ENCODE measurements at places on chromosomes 3 and 15. TPM values are rescaled to one million over a fixed set of nuclear protein-coding genes. Genes with fewer than 3 reads are reported as not detected.

The FANCD2OS gene
- not detected for total RNA-seq

- no peaks in the 10 kb centered on the region for H3K27me3 ChIP-seq
- H3K27ac ChIP-seq, result no peak overlapping the region
- DNase-seq, result no peak
- no peaks in the 10 kb centered on the region for H3K4me1 ChIP-seq
- no peak overlapping the region for H3K4me3 ChIP-seq
- no peaks in the 10 kb centered on the region for H3K36me3 ChIP-seq
Observed at GRCh38 chr15:99019558-99020540, 12.3 kb upstream of the PGPEP1L start.

The CALML4 gene
- total RNA-seq, result 19.5 TPM

DNA sequence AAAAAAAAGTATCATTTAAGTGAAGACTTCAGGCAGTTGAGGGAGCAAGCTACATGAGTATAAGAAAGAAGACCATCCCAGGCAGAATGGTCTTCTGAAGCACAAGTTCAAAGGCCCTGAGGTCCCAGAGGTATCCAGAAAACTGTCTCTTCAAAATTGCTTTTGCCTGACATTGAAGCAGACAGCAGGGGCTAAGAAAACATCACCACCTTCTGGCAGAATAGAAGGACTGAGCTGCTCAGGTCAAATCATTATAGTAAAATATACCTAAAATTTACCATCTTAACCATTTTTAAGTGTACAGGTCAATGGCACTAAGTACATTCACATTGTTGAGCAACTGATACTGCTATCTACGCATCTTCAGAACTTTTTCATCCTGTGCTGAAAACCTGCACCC is 16.4 kb downstream of the GPR160 start:
- no peak for DNase-seq
- no peak overlapping the region for H3K27ac ChIP-seq
- H3K4me3 ChIP-seq, result no peak overlapping the region
- H3K27me3 ChIP-seq, result no peaks in the 10 kb centered on the region

- no peaks in the 10 kb centered on the region for H3K27me3 ChIP-seq
- H3K4me1 ChIP-seq, result peaks cover 10% of the 10 kb centered on the region
- H3K36me3 ChIP-seq, result no peaks in the 10 kb centered on the region
- no peak overlapping the region for H3K4me3 ChIP-seq
Observed at GRCh38 chr15:70906842-70907241, 14.2 kb downstream of the LRRC49 start.

Data from Caco-2 (cell line).